Hematopoietic multipotent progenitor cell treated with erythropoietin and hydrocortisone succinate and interleukin-3 and kit ligand, for 15 days (in vitro differentiated cells): ENCODE measurements at places on chromosomes 7 and 10.

GRCh38 chr10:119120413-119120867 is 16.5 kb downstream of the DENND10 start:
- no peak for DNase-seq

DNA sequence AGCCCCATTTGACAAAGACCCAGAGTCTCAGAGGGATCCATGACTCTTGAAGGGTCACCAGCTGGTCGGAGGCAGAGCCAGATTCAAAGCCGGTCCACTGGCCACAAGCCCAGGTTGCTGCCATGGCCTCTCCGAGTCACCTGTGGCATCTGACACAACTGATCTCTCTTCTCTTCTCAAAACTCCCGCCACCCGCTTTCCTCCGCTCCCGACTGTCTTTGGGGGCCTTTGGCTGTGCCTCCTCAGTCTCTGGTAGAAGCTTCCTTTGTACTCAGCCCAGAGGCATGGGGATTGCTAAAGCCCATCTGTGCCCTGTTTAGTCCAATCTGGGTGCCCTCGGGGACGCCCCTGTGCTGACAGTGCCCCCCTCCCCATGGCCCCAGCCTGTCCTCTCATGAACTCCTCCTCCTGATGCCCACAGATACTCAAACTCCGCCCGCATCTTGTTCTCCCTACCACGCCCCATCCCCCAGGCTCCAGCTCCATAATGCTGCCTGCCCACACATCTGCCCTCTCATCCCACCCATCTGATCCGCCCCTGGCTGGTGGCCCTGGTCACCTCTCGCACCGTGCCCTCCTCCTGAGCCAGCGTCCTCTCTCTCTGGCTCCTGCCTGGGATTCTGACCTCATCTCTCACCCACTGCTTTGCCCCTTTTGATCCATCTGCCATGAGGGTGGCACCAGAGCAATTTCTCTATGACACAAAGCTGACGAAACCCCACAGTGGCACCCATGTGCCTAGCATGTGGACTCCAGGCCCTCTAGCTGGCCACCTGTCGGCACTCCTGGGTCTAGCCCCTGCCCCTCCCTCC is 150.6 kb downstream of the SLIT1 start:
- no peak for DNase-seq

- no peak for DNase-seq
Observed at GRCh38 chr7:135391514-135391913, 118.4 kb downstream of the CNOT4 start.

DNA sequence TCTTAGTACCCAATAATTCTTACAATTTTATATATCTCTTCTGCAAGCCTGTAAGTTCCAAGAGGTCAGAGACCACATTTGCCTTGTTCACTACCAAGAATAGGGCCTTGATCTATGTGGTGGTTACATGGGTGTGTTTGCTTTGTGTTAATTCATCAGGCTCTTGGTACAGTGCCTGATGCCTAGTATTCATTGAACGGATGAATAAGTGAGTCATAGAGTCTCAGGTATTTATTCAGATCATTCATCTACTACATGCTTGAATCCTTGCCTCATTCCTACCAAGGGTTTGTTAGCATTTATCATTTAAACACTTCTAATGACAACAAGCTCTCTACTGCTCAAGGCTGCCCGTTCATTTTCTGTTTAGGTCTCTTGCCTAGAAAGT is 11.3 kb upstream of the SGPL1 start:
- DNase-seq = no peak

- DNase-seq = no peak
Observed at GRCh38 chr7:42572056-42572455, 335.0 kb upstream of the GLI3 start.

GRCh38 chr7:152521420-152522337 is 85.9 kb upstream of the KMT2C start:
- no peak for DNase-seq

- no peak for DNase-seq
Observed at GRCh38 chr10:2948127-2948854, 119.1 kb upstream of the PFKP start.

DNA sequence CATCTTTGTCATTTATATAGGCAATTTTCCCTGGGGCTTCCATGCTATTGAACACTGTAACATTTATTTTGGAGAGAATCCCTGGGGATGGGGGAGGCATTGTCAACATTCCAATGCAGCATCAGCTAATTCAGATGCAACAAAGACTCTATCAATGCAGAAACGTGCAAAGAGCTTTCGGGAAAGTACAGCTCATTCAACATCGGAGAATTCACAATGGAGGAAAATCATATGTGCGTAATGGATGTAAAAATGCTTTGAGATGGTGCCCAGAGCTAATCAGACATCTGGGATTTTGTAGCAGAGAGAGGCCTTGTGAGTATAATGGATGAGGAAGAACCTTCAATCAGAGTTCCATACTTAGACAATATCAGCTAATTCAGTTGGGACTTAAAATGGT is 28.3 kb upstream of the FIS1 start:
- no peak for DNase-seq

DNA sequence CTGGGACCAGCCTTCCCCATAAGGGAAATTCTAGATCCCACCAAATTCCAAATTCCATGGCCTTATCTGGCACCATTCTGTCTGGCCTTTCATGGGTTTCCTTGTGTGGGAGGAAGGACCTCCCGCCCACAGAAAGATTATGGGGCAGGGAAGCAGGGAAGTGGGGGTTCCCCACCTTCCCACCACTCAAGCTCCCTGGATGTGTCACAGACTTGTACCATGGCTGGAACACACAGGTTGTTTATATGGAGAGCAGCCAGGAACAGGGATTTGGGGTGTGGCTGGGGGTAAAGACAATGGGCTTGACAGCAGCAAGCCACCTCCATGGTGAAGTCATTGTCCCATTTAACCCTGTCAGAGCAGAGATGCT is 18.3 kb downstream of the UNC5B start:
- no peak for DNase-seq

DNA sequence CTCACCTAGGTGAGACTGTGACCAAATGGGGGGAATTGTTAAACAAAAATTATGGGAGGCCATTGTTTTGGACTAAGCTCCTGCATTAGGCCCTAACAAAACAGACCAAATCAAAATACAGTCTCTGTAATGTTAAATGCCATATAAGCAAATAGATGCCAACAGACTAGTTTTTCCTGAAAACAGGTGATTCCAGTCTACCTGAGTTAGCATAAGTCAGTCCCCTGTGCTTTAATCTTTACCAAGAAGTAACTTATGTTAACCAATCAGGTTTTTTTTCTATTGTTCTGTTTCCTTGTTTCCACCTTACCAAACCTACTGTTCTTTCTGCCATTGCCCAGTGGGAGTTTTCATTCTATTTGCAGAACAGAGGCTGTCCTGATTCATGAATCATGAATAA is 48.0 kb downstream of the PDZD8 start:
- no peak for DNase-seq

DNA sequence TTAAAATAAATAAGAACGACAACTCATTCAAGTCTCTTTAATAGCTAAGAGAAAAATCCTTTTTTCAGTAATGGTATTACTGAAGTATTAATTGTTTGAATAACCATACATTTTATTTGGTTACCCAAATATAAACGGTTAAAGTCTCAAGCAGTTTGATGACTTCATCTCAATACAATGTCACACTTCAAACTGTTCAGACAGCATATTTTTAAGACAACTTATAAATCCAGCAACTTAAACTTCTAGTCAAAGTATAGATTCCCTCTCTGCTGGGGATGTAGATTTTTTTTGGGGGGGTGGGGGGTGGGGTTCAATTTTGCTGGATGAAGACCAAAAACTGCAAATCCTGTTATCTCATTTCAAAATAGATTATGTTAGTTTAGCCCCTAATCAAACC is 42.0 kb downstream of the GNA12 start:
- no peak for DNase-seq

- DNase-seq = no peak
Observed at GRCh38 chr10:132452216-132452650, 55.2 kb downstream of the PWWP2B start.

DNA sequence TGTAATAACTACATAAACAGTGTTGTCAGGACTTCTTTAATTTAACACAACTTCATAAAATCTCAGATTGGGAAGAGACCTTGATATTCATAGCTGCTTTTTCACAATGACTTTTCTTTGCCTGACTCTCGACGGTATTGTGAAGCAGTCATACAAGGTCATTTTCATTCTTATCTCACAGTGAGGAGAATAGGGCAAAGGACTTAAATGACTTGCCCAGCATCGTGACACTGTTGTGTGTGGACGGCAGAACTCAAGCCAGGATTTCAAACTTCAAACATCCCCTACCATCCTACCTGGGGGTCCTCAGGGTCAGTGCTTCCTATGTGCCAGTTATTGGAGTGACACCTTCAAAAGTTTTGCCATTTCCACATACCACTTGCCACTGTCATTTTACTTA is 138.5 kb upstream of the GDF10 start:
- no peak for DNase-seq

DNA sequence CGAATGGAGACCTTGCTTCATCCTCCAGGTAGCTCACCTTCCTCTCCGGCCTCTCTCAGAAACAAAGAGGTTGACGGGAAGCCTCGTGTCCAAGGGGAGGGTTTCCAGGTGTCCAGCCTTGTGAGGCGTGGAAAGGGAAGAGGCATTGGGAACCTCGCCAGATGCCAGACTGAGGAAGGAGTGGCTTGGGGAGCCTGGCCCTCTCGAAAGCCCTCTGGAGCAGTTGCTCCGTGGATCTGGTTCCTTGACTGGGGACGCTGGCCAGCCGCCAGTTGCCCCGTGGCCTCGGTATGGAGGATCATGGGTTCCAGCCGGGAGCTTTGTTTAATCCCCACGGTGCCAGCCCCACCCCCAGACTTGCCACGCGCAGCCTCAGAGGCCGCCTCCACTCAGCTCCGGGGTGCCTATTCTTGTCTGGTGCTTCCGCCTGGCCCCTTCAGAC is 30.3 kb upstream of the SUN1 start:
- DNase-seq = no peak

DNA sequence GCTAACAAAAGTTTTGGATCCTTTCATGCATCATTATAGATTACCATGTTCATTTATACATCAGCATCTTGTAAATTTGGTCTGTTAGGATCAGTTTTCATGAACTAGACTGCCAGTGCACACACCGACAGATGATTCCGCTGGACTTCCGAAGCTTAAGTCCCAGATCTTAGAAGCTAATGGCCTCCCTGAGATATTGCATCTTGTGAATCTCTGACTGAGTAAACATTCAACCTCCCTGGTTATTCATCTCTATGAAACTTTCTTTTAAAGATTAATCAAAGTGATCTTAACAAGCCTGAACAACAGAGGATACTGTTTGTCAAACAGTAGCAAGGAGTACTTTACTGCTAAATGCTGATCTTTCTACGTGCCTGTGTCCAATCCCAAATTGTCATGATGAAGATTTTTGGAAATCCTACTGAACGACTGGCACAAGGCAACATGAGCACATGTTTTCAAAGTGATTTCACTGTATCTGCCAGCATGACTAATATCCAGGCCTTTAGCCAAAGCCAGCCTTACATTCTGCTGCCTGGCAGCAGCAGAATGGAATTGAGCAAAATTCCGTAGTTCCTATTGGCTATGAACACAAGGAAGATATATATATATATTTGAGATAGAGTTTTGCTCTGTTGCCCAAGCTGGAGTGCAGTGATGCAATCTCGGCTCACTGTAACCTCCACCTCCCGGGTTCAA is 91.3 kb upstream of the ANK3 start:
- no peak for DNase-seq

GRCh38 chr7:115851291-115851690 is 179.3 kb downstream of the TFEC start:
- no peak for DNase-seq

DNA sequence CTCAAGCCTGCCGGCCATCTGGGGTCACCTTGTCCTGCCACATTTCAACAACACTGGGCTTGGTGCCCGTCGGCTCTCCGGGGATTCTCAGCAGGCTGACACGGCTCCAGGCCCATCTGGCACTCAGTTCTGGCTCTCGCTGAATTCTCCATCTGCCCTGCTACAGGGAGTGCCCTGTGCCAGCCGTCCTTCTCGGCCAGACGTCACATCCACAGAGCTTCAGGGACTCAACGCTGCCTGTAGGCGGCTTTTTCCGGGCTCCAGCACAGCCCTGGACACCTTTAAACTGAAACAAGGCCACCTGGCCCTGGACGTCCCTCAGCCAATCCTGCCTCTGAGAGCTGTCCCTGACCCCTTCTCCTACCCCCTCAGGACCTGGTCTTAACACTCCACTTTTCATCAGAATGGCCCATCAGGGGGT is 43.0 kb downstream of the TMEM130 start:
- no peak for DNase-seq

DNA sequence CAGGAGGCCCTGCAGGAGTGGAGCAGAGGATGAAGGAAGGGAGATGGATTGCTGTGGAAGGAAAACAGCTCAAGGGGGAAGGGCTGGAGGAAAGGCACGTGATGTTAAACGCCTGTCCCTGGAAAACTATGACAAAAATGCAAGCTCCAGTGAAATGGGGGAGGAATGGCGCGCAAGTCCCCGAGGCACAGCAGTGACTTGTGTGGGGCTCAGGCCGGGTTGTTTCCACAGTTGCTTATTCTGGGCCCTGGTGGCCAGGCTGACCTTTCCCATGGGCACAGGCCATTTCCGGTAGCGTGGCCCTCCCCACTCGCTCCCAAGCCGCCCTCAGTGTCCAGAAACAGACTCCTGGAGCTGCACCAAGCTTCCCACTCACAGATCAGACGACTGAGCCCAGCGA is 68.1 kb upstream of the PDGFA start:
- DNase-seq = no peak

- no peak for DNase-seq
Observed at GRCh38 chr7:128867842-128868623, 5.4 kb downstream of the ATP6V1F start.

GRCh38 chr7:4744391-4745264 is 30.8 kb upstream of the AP5Z1 start:
- peak; percentile 92 for DNase-seq

GRCh38 chr10:95236068-95236903 is 42.2 kb downstream of the ACSM6 start:
- no peak for DNase-seq
